ENCODE measurements at places on chromosomes 6 and 20.
A peak's percentile ranks its signal among the peaks of the same experiment; 100 is the strongest.

- DNase-seq, result no peak
Measured at GRCh38 chr20:62499758-62500236, 24.0 kb upstream of the GATA5 start.

DNA sequence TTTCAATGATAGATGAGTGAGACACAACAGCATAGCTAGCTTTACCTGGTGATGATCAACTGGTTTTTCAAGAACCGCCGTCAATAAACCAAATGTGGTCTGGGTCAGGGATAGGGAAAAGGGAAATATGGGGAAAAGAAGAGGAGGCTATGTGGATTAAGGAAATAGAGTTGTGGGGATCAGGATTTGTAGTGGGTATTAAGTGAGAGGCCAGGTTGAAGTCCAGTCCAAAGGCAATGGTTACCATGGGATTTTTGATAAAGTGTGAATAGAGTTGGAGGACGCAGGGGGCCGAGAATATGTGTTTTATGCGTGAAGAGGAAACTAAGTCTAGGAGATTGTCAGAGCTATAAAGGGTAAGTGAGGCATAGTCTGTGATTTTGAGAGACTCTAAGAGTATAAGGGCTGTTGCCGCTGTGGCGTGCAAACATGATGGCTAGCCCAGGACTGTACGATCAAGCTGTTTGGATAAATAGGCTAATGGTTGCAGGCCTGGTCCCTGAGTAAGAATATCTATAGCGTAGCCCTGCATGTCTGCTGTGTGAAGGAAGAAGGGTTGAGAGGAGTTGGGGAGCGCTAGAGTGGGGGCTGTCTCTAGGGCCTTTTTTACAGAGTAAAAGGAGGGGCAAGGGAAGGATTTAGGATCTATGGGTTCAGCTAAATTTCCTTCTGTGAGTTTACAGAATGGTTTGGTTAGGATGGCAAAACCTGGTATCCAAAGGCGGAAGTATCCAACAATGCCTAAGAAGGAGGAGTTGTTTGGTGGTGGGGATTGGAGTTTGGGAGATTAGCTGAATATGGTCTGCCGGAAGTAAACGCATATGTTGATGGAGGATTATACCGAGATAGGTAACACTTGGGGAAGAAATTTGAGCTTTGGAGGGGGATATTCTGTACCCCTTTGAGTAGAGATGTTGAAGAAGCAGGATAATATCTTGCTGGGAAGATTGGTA lies 749.7 kb upstream of the ADGRB3 start:
- DNase-seq, result no peak

GRCh38 chr6:103269581-103269980 lies 1590.1 kb downstream of the HACE1 start:
- DNase-seq, result no peak

DNA sequence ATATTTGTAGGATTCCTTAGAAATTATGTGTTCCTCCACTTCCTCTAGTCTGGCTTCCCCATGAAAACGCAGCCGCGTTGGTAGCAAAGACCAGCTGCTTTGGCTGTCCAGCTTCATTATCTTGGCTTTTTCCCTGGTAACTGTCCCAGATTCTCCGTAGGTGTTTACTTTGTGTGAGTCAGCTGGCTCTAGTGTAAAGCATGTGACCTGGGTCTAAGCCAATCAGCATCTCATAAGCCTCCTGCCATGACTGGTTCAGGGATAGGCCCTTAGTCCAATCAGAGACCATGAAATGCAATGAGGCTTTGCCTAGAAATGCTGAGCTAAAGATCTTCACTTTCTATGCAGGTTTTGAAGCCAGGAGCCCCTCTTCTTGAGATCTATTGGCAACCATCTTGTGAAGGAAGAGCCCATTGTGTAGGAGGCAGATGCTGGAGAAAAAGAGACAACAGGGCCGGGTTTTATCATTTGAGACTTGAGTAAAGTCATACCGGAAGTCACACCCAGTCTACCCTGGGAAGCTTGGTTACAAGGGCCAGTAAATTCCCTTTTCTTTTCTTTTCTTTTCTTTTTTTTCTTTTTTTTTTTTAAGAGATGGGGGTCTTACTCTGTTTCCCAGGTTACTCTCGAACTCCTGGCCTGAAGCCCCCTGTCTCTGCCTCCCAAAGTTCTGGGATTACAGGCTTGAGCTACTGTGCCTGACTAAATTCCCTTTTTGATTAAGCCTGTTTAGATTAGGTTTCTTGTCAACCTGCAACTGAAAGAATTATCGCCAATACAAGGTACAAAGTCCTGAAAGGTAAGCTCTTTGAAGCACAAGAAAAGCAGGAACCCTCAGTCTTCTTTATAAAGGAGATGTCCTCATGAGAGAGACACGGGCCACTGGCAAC lies 256.5 kb upstream of the RREB1 start:
- DNase-seq, result peak; percentile 49
